Lung (tissue), 17 donors: ENCODE measurements at places on chromosomes 4 and X. TPM values are rescaled to one million over a fixed set of nuclear protein-coding genes. Genes with fewer than 3 reads are reported as not detected.

GRCh38 chr4:109875106-109875505 lies 27.2 kb downstream of the LRIT3 start:
- DNase-seq: no peak

DNA sequence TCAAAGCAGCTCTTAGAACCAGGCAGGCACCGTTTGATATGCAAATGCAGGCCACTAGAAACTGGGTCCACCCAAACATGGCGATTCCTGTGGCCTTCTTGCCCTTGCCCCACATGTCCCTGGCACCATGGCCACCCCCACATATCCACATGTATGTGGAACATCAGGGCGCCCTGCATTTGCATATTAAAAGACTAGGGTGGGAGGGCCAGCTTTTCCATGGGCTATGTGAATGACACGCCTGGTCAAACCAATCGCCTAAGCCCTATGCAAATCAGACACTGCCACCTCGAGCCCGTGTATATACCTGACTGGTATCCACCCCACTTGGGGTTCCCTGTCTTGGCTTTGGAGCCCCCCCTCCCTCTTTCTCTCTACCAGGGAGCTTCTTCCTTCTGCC lies 107.0 kb downstream of the ABLIM2 start:
- DNase-seq: no peak

USP17L12 gene
- not detected for polyA plus RNA-seq

PWWP3B gene
- 0.18 TPM for polyA plus RNA-seq

DNA sequence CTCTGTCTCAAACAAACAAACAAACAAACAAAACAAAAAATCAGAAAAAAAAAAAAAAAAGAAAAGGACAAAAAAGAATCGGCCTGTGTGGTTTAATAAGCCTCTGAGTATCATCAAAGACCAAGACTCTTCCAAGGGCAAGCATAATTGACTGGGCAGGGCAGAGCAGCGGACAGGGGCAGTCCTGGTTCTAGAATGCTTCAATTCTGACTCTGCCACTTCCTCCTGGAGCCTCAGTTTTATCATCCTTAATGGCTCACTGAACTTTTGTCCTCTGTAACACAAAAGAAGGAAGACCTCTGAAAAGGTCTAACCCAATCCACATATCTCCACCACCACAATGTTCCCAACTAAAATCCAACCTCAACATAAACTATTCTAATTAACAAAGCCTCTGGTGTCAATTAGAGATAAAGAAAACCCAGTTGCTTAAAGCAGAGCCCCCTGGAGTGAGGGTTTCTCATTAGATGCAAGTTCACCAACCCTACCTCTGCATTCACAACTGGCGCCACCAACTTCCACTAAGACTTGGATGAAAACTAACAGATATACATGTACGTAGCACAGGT lies 51.7 kb downstream of the TBC1D9 start:
- no peak for DNase-seq

FAM47E gene
- polyA plus RNA-seq: 7.6 TPM
